Stimulated activated CD8-positive, alpha-beta memory T cell treated with anti-CD3 and anti-CD28 coated beads, Interleukin-4, amount 100 ng/mL, for 1 hour (primary cell): ENCODE measurements at places on chromosomes 3 and 15.

GRCh38 chr3:57060089-57060821, at the start of gene SPATA12:
SPATA12 (plus strand) TSS chr3:57060664; CDS start chr3:57073695, 13,031 bp downstream.
- no peak for DNase-seq

DNA sequence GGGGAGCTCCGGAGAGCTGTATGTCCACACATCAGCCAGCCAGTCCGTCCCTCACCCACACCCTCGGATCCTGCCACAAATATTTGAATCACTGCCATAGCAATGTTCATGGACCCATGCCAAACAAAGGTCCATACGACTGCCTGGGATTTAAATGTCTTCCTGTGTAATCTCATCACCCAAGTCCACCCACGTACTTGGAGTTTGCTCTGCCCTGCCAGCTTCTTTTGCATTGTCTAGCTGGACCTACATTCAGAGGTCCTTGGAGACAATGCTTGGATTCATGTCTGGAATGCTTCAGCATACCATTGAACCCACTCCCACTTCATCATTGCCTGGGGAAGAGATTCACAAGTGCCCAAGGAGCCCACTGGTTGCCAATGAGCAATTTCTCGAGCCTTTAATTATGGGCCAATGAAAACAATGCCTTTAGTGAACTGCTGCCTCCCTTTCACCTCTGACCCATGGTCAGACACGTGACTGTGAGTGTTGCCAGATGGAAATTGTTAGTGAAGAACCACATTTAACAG, 90.4 kb upstream of the PHLDB2 start:
- DNase-seq, result no peak

DNA sequence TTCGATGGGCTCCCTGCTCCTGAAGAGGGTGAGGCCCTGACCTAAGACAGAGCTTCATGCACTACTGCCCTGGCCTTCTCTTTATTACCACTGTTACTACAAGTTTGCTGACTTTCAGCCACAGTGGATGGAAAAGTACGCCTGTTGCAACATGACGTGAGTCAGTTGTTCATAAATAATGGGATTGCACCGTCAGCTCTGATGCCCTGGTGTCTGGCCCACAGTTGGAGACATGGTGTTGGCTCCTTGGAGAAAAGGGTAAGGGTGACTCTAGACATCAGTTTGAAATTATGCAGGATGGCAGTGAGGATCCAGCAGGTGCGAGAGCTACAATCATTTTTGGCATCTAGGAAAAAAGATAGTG, 5.5 kb downstream of the PAQR5 start:
- DNase-seq, result no peak

GRCh38 chr3:55690726-55691125, 203.6 kb upstream of the WNT5A start:
- no peak for DNase-seq
